ENCODE measurements at places on chromosomes 6 and 20. TPM values are rescaled to one million over a fixed set of nuclear protein-coding genes. Genes with fewer than 3 reads are reported as not detected.

ALDH5A1 gene
- total RNA-seq, result 6.8 TPM

CALHM5 gene
- total RNA-seq, result 2.9 TPM

MMP24 gene
- total RNA-seq, result 2.6 TPM

WASF1 gene
- 27.3 TPM for total RNA-seq

NR2E1 gene
- not detected for total RNA-seq

SEL1L2 gene
- 3.3 TPM for total RNA-seq

HUS1B gene
- not detected for total RNA-seq

UNC93A gene
- 0.97 TPM for total RNA-seq

TMC2 gene
- not detected for total RNA-seq

RNF182 gene
- not detected for total RNA-seq
